ENCODE measurements at places on chromosomes 13 and 19.

DNA sequence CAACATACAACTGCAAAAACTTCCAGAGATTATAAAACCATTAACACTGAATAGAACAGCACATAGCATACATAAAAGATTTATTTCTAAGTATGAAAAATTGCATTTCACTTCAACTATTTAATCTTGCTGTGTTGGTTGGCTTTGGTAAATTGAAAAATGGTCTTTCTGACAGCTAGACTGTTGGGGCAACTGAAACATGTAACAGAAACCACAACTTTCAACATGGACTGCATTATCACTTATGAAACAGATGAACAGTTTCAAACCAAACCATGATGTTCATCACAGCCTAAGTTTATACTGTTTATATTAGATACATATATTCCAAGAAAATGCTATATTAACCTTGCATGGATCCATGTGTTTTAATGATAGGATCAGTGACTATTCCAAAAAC lies 324.1 kb upstream of the PCDH9 start:
- DNase-seq = no peak

GRCh38 chr13:37195621-37196020 lies 90.2 kb upstream of the CSNK1A1L start:
- no peak for DNase-seq

DNA sequence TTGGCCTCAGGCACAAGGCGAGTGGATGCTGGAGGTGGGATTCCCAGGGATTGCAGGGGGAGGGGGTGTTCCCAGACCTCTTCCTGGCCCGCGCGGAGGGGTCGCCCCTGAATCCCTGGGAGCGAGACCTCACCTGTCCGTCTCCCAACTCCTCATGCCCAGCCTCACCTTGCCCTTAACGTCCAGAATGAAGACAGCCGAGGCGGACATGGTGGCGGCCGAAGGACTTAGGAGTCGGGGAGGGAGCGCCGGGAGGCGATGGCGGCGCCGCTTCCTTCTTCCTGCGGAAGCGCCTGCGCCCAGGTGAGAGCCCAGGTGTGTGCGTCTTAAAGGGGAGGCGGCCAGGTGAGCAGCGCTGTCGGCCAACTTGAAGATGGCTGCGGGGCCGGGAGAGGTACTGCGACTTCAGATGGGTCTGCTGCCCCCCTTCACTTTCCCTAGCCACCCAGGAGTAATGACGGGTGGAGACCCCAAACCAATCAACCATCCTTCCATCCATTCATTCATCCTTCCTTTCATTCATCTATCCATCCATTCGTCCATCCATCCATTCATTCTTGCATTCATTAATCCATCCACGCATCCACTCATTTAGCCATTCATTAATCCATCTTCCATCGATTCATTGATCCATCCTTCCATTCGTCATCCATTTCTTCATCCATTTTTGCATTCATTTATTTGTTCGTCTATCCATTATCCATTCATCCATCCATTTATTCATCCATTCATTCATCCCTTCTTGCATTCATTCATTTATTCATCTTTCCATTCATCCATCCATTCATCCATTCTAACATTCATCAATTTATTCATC lies at the start of gene AP1M2:
TSS of gene AP1M2 (minus strand) at position 291 of the 817 bp plus-strand sequence. CDS start at position 210, 81 bp downstream.
- no peak for DNase-seq

DNA sequence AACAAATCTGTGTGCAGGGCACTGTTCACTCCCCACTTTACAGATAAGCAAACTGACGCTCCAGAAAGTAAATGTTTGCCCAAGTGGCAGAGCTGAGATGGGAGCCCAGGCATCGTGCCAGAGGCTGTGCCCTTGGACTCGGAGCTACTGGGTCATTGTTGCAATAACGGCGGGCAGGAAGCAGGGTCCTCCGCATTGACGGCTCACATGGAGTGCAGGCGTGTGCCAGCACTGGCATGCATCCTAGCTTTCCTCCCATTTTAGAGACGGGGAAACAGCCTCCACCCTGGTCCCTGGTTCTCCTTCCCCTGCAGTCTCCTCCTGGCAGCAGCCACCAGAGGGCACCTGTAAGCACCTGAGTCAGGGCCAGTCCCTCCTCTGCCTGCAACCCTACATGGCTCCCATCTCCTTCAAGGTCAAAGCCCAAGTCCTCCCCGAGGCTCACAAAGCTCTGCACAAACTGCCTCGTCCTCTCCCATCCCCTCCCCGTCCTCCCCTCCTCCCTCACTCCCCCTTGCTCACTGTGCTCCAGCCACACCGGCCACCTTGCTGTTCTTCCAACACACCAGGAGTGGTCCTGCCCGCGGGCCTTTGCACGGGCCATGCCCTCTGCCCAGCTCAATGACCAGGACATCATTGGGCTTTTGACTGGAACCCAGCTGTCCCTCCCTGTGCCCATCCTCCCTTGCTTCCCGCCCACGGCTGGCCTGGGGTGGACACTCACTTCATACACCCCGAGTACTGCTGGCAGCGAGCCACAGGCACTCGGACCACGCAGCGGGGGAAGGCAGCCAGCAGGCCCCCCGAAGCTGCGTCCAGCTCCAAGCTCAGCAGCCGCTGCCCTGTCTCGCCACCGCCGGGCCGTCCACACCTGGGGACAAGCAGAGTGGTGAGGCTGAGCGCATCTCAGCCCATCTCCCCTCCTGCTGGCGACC lies 7.7 kb upstream of the LRG1 start:
- no peak for DNase-seq

DNA sequence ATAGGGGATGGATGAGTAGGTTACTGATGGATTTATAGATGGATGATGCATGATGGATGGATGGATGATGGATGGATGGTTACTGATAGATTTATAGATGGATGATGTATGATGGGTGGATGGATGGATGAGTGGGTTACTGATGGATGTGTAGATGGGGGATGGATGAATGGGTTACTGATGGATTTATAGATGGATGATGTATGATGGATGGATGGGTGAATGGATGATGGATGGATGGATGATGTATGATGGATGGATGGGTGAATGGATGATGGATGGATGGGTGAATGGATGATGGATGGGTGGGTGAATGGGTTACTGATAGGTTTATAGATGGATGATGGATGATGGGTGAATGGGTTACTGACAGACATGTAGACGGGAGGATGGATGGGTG lies 6.3 kb upstream of the C2CD4C start:
- no peak for DNase-seq

DNA sequence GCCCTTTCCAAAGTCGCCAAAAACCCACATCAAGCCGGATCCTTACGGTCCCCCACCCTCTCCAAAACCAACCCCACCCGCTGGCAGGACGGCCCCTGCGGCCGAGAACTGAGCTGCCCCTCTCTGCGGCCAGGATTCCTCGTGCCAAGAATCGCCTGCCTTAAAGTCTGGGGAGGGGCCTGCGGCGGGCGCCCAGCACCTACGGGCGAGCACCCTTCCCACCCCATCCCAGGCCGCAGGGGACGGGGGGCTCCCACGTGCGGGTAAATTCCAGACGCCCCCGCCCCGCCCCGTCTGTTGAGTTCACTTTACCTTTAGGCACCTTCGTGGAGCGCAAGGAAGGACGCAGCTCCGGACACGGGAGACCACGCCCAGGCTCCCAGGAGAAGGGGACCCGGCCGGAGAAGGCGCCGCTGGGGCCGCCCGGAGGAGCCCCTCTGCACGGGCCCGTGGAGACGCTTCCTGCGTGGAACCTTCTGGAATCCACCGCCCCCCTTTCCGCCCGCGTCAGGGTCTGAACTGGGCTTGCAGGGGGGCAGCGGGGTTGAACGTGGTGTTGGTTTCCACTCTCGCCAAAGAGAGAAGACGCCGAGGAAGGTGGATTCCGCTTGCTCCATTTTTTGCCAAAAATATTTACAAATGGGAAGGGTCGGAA lies 22.8 kb downstream of the ONECUT3 start:
- DNase-seq = no peak

GRCh38 chr19:28640506-28640905 lies 572.4 kb downstream of the UQCRFS1 start:
- DNase-seq = no peak

- no peak for DNase-seq
Measured at GRCh38 chr13:78183732-78184131, 265.1 kb upstream of the EDNRB start.
